ENCODE measurements at places on chromosomes 6 and 20. TPM values are rescaled to one million over a fixed set of nuclear protein-coding genes. Genes with fewer than 3 reads are reported as not detected.
A peak's percentile ranks its signal among the peaks of the same experiment; 100 is the strongest.

- no peak for DNase-seq
Observed at GRCh38 chr6:99940582-99940981, 53.4 kb downstream of the MCHR2 start.

DNA sequence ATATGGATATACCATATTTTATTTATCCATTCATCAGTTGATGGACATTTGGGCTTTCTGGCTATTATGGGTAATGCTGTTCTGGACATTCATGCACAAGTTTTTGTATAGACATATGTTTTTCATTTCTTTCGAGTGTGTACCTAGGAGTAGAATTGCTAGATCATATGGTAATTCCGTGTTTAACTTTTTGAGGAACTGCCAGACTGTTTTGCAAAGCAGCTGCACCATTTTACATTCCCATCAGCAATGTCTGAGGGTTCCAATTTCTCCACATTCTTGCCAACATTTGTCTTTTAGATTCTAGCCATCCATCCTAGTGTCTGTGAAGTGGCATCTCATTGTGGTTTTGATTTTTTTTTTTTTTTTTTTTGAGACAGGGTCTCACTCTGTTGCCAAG, 20.8 kb downstream of the SRC start:
- DNase-seq = no peak

DNA sequence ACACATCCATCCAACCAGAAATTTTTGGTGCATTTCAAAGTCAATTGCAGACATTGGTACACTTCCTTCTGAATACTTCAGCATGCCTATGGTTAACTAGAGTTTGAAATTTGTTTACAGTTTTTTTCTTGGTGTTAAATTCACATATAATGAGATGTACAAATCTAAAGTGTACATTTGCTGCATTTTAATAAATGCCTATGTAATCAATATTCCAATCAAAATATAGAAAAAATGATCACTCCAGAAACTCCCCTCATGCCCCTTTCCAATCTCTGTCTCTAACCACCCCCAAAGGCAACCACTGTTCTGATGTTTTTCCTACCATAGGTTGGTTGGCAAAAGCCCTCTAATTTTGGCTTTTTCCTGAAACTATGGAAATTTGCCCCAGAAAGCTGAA, 7.6 kb upstream of the TGM6 start:
- DNase-seq = no peak

GRCh38 chr6:105346052-105346451, 56.8 kb downstream of the PREP start:
- DNase-seq = no peak

DNA sequence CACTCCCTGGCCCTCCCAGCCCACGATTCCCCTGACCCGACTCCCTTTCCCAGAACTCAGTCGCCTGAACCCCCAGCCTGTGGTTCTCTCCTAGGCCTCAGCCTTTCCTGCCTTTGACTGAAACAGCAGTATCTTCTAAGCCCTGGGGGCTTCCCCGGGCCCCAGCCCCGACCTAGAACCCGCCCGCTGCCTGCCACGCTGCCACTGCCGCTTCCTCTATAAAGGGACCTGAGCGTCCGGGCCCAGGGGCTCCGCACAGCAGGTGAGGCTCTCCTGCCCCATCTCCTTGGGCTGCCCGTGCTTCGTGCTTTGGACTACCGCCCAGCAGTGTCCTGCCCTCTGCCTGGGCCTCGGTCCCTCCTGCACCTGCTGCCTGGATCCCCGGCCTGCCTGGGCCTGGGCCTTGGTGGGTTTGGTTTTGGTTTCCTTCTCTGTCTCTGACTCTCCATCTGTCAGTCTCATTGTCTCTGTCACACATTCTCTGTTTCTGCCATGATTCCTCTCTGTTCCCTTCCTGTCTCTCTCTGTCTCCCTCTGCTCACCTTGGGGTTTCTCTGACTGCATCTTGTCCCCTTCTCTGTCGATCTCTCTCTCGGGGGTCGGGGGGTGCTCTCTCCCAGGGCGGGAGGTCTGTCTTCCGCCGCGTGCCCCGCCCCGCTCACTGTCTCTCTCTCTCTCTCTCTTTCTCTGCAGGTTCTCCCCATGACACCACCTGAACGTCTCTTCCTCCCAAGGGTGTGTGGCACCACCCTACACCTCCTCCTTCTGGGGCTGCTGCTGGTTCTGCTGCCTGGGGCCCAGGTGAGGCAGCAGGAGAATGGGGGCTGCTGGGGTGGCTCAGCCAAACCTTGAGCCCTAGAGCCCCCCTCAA, at the start of gene LTA:
TSS of gene LTA (plus strand) at position 249 of the 871 bp plus-strand sequence. CDS start at position 703, 454 bp downstream.
- DNase-seq = peak; percentile 92

- DNase-seq = no peak
Observed at GRCh38 chr20:42485556-42485955, 704.1 kb downstream of the PTPRT start.

DNA sequence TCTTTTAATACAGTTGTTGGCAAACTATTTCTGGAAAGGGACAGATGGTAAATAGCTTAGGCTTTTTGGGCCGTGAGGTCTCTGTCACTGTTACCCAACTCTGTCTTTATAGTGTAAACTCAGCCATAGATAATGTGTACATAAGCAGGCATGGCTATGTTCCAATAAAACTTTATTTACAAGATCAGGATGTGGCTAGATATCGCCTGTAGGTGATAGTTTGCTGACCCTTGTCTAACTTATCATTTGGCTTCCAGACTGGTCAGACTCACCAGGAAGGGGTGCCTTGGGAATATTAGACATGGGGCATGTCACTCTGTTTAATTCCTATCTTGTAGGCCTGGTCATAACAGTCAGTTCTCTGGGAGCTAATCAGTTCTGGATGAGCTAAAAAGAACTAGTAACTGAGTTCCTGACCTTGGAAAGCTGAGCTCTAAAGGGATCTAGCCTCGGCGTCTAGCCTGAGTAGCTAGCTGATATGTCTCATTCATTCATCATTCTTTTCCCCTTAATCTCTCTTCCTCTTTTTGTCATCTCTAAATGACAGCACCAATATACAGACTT, 163.6 kb downstream of the SLC16A10 start:
- no peak for DNase-seq

DNA sequence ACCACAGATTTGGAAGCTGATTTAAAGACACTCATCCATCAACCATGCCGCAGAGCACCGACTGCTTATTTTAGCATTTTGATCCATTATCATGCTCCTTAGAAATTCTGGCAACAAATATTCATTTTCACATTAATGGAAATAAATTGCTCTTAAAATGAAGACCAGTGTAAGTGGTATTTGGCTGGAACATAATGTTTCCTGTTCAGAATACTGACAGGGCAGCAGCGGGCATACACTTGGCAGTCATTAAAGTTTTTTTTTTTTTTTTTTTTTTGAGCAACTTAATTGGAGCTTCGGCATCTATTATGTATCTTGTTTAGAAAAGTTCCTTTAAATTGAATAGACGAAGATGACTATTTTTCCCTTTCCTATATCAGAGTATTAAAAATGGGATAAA, 47.4 kb downstream of the MAP3K5 start:
- DNase-seq = no peak

The RIPOR3 gene
- 22.8 TPM for total RNA-seq

- DNase-seq = no peak
Observed at GRCh38 chr6:106084106-106084988, 1.8 kb upstream of the PRDM1 start.
